C1 segment of cervical spinal cord (tissue), 14 donors: ENCODE measurements at places on chromosomes 7 and 10.

- no peak for DNase-seq
Measured at GRCh38 chr10:98684019-98684899, 237.5 kb upstream of the HPS1 start.

GRCh38 chr10:120684226-120684625, 166.9 kb upstream of the WDR11 start:
- no peak for DNase-seq

GRCh38 chr7:73366127-73366526, 38.2 kb downstream of the FKBP6 start:
- no peak for DNase-seq

DNA sequence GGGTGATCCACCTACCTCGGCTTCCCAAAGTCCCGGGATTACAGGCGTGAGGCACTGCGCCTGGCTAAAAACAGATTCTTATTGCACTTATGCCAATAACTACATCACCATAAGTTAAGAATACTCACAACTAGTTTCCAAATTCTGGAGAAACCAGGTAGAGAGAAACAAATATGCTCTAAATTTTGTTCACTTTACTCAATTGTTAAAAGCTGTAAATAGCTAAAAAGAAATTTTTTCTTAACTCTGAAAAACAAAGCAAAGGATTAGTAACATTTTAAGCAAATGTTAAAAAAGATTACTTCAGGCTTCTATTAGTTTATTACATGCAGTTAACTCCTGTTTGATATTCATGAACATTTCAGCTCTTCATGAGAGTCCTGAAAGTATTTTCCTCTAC, 28.3 kb upstream of the ZMIZ2 start:
- DNase-seq, result no peak
